Muscle of back (tissue), 13 donors: ENCODE measurements at places on chromosomes 7 and 10.

GRCh38 chr7:42096681-42097561 lies 140.1 kb downstream of the GLI3 start:
- peak; percentile 62 for DNase-seq

DNA sequence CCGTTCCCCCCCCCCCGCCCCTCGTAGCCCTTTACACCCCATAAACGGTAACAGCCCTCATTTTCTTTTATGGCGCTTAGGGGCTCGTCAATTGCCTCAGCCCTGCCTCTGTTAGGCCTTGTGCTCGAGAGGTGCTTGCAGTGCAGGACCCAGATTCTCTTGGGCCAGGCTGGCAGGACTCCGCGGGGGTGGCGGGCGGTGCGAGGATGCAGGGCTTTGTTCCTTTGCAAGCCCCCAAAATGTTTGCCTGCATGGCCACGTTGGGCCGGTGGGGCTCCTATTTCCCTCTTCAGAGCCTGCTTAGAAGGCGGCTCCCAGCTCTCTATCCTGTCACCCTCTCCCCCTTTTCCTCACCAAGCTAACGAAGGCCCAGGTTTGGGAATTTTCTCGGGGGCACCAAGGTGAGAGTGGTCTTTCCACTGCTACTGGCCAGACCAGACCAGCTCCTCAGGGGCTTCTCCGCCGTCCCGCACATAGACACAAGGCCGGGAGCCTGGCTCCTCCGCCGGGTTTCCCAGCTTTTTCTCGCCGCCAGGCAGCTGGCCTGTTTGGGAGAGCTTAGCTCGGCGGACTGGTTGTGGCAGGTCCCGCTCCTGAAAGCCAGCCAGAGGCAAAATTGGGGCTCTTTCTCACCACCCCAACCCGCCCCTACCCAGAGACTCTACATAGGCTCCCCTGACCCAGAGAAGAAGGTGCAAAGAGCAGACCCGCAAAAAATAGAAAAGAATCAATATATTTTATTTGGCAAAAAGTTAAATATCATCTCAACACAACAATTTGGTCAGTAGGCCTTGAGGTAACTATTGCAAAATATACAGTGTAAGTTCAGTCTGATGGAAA lies 3.4 kb downstream of the HOXA9 start:
- no peak for DNase-seq

DNA sequence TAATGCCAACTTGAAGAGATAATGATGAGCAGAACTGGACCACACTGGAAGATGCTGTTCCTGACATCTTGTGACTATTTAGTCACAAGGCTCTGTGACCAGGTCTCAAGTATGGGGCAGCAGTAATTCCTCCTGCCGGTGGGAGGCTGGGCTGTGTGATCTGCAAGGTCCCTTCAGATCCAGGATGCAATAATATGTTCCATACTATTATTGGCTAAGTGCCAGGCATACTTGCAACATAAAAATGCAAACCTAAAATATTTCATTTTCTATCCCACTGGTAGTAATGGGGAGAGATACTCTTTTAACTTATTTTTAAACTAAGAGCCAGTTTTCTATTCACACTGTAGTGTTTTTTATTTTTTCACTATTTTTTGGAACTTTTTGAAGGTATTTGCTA lies 171.5 kb downstream of the CYP26A1 start:
- no peak for DNase-seq

DNA sequence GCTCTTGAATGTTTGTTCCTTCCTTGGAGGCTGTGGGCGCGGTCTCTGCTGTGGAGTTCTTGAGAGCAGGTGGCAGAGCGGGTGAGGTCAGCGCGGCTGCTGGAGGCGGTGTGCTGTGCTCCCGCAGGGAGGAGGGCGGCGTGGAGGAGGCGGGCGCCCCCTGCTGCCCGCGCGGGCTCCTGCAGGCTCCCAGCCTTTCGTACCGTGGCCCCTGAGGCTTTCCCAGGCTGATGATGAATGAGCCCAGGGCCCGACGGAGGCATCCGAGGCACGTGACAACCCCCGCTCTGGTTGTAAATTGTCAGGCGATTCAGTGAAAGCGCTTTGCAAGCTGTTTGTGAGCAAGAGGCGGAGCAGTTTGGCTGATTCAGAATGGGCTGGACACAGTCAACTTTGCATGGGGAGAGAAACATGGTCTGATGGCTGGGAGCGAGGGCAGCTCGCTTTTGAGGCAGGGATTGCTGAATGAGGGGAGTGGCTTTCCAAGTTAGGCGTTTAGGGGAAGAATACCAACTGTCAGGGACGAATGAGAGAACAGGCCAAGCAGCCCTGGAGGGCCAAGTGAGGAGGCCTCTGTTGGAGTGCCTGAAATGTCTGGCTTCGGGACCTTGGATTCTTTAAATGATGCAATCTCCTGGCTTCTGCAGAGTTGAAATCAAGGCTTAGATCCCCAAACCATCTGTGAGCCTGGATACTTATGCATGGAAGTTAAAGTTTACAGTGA lies 46.6 kb downstream of the CDHR3 start:
- peak; percentile 95 for DNase-seq

DNA sequence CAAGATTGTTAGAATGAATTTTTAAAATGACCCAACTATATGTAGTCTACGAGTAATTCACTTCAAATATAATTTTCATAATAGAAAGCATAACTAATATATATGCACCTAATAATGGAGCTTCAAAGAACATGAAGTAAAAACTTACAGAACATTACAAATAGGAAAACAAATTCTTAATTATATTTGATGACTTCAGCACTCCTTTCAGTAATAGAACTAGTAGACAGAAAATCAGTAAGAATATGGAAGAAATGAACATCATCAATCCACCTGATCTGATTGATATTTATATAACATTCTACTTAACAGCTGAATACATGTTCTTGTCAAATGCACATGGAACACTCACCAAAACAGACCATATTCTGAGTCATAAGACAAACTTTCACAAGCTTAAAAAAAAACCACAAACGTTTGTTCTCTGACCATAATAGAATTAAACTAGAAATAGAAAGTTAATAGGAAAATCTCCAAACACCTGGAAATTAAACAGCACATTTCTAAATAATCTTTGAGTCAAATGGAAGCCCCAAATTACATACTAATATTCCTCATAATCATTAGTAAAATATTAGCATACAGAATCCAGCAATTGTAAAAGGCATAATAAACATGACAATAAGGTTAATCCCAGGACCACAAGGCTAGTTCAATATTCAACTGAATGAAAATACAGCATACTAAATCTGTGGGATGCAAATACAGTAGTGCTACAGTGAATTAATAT lies 48.0 kb downstream of the BRAF start:
- DNase-seq, result no peak

DNA sequence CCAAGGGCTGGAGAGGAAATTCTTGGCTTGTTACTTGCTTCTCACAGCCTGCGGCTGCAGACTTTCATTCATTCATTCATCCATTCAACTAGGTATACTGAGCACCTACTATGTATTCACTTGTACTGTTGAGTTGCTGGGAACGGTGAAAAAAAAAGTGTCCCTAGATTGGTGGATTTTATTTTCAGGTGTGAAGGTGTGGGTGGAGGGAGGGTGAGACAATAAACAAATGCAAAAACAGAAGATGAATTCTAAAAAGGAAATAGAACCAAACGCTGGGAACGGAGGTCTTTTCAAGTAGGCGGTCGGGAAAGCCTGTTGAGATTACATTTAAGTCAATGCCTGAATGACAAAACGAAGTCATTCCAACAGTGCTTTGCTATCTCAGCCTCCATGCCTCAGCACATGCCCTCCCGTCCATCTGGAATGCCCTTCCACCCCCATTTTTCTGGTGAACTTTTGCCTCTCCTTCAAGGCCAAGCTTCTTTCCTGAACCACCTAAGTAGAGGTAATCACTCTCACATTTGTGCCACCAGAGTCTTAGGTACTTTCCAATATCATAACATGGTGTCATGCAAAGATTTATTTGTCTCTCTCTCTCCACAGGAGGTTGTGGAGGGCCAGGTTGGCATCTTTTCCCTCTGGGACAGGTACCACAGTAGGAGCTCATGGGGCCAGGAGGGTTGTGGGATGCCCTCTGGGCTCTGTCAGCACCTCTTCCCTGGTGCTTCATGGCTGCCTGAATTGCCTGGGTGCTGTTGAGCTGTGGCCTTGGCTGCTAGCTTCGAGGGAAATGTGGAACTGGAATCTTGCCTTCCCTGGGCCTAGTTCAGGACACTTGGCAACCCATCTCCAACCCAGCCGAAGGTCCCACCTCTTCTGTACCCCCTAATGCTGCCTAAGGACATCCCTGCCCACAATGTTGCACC lies 5.5 kb downstream of the NKX2-3 start:
- DNase-seq, result no peak

- DNase-seq, result no peak
Observed at GRCh38 chr10:99369551-99369950, 40.4 kb downstream of the CNNM1 start.

DNA sequence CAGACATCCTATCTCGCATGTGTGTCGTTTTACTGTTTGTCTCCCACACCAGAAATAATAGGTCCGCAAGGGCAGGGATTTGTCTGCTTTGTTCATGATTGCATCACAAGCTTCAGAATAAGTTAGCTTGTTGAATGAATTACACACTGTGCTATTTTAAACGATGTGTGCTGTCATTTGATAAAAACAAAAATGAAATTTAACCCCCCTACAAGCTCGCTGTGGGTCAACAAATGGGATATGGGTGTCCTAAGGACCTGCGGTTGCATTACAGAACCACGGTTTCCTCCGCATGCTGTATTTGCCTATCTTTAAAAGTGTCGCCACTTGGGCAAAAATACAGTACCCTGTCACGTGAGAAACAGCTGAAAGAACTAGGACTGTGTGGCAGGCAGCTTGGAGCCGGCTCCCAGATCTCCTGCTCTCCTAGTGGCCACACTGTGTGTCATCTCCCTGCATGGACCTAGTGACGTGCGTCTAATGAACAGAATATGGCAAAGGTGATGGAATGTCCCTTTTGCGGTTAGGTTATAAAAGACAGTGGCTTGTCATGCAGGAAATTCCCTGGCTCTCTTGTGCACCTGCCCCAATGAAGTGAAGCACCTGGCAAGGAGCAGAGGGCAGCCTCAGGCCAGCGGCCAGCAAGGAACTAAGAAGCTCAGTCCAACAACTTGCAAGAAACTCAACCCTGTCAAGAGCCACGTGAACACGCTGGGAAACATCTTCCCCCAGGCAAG lies 32.9 kb upstream of the CRYGN start:
- DNase-seq, result no peak

DNA sequence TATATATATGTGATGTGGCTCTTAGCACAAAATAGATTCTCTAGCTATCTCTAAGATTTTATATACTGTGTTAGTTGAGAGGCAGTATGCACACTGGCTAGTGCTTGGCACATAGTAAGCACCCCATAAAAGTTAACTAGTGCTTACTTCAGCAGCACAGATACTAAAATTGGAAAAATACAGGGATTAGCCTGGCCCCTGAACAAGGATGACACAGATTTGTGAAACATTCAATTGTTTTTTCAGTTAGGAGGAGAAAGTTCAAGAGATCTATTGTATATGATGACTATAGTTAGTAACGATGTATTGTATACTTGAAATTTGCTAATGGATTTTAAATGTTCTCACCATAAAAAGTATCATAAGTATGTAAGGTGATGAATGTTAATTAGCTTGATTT lies 78.3 kb upstream of the LRRC17 start:
- DNase-seq, result no peak

GRCh38 chr10:78339251-78339650 lies 305.6 kb downstream of the RPS24 start:
- no peak for DNase-seq

DNA sequence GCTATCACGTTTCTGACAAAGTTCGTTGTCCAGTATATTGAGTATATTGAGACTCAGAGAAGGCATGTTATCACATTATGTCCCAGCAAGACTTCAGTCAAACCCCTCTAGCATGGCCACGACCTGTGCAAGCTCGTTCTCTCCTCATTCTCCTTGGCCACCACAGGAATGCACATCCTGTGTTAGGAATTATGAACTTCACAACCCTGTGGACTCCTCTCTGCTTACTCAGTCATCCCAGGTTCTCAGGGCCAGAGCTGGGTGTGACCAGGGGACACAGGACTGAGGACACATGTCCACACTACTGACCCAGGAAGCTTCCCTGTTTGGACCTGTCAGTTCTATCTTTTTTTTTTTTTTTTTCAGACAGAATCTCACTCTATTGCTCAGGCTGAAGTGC lies 4.4 kb downstream of the SH2D4B start:
- DNase-seq, result no peak

- no peak for DNase-seq
Observed at GRCh38 chr7:16492513-16493062, 27.1 kb upstream of the SOSTDC1 start.

- no peak for DNase-seq
Observed at GRCh38 chr10:72133517-72133916, 45.2 kb upstream of the SPOCK2 start.

DNA sequence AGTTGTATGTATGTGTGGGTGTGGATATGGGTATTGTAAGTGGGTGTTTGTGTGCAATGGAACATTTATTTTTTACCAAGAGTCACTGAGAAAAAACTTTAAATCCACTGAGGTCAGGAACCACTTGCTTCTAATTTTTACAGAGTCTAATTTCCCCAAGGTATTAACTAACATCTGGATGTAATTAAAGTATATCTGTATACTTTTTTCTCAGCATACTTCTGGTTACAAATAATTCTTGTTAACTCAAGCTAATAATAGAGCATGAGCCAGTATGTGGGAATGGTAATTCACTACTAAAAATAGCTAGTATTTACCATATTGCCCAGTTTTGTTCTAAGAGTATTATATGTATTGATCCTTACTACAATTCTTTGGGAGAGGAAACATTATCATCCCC lies 24.6 kb upstream of the STEAP4 start:
- DNase-seq, result peak; percentile 54

DNA sequence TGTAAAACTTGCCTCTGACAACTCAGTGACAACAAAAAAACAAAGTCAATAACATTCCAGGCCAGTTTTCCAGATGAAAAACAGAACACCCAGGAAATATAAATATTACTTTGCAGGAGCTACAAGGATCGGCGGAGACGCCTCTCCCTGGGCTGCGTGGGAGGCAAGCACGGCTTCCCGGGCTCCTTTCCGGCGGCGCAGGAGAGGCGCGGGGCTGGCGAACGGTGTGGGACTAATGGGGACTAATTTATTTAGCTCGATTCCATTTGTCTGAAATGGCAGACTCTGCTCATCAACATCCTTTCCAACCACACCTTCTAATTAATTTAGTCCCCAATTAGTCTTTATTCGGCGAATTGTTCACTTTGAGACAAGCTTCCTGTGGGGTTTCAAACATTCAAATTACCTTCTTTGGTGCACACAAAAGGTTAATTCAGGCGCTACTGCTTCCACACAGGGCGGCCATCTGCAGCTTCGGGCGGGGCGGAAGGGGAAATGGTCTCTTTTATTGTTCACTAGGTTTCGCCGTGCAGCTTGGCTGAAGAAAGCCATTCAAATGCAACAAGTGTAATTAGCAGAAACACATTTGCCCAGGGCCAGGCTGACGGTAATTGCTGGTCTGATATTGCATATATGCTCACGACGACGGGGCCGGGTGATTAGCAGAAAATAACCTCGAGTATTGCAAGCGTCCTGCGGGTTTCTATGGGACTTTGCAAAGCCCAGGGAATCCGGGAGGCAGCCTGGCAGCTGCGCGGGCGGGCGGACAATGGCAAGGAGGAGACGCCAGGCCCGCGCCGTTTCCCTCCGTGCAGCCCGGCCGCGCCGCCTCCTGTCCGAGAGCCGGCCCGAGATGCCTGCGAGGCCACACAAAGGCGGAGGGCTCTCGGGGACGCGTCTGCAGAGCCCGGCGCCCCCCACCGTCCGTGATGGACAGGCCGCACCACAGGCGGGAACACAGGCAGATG lies 270.1 kb downstream of the PTPRN2 start:
- DNase-seq, result no peak
